ENCODE measurements at places on chromosomes 12 and 14.

DNA sequence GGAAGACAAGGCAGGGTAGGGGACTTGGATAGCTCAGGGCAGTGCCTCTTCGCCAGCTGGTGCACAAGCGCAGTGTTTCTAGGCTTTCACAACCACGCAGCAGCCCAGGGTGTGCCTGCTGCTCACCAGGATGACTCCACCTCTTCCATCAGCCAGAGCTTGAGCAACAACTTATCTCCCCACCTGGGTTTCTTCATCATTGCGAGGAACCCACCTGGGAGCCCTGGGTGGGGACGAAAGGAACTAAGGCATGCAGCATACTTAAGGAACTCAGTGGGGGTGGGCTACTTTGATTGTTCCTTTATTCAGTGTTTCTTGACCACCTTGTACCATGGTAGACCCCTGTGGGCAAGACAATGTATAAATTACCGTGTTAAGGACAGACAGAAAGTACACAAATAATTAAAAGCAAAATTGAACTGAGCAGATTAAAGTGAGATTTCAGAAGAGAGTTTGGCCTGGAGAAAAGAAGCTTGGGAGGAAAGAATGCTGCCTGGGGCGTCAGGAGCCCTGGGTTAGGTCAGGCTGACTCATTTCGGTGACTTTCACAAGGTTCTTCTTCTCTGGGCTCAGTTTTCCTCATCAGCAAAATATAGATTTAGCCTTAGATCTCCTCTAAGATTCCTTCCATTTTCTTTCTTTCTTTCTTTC is 22.9 kb downstream of the KRT18 start:
- DNase-seq: no peak

GRCh38 chr12:97754306-97754705 is 291.7 kb downstream of the RMST start:
- DNase-seq: no peak

- no peak for DNase-seq
These were observed 1.8 kb upstream of the PARP2 start for GRCh38 chr14:20341646-20342045.

GRCh38 chr12:19615384-19615725 is 176.1 kb downstream of the AEBP2 start:
- no peak for DNase-seq

GRCh38 chr14:52833891-52834290 is 42.5 kb upstream of the GNPNAT1 start:
- DNase-seq: no peak

Measured in fibroblast of skin of left quadriceps (primary cell).